ENCODE measurements at places on chromosomes 5 and 9.

DNA sequence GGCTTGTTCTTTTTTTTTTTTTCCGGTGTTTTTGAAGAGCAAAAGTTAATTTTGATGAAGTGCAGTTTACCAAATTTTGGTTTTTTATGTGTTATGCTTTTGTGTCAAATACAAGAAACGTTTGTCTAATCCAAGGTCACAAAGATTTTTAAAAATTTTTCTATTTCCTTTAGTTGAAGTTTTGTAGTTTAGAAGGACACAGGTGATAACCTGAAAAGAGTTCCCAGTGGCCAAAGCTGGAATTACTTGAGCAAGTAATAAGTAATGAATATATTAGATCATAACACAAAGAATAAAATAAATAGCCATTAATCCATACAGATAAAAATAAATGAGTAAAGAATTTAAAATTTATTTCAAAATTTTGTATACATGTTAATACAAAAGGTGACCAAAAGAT is 71.5 kb downstream of the FCHO2 start:
- no peak for DNase-seq

DNA sequence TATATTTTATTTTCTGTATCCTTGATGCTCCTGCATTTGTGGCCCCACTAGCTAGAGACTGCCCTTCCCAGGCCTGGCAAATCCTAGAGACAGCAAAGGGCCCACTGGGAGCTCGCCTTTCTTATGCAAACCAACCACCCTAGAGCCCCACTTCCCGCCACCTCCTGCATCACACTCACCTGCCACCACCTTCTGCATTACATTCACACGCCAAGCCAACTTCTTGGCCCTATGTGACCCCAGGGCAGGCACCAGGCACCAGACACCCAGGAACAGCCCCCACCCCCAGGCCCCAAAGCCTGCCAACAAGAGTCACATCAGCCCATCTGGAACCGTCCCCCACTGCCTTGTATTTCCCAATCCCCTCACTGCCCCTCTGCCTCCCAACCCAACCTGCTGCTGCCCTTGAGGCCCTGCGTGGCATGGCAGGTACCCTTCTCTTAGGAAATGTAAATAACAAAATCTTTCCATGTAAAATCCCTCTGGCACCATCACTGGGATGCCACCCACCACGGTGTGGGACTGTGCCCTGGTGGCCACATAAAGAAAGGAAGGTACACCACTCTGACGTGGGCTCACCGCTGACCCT is 22.0 kb downstream of the ROR2 start:
- DNase-seq = no peak

- no peak for DNase-seq
Measured at GRCh38 chr9:128607642-128608350, 48.9 kb downstream of the DYNC2I2 start.

- DNase-seq = no peak
Measured at GRCh38 chr5:160390787-160391696, 8.8 kb downstream of the FAM200C start.

- DNase-seq = peak; percentile 79
Measured at GRCh38 chr9:94157050-94157801, 73.0 kb downstream of the PTPDC1 start.

GRCh38 chr9:4886698-4887097 is 94.0 kb downstream of the RCL1 start:
- DNase-seq = no peak

DNA sequence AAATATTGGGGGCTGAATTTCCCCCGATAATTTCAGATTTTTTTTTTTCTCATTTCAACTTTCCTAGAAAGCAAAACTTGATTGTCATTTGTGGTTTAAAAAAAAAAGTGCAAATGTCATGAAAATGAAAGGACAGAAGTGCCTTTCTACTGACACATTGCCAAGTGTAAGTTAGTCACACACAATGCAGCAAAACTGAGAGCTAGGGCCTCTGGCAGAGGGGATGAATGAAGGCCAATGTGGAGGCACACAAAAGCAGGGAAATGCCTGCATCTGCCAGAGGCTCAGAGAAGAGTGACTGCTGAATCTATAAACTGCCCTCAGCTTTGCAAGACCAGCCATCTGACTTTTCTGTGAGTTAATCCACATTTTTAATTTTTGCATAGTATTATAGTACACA is 6.8 kb upstream of the IFNA5 start:
- DNase-seq = no peak

- DNase-seq = no peak
Measured at GRCh38 chr9:100066539-100066938, 32.3 kb downstream of the ERP44 start.

DNA sequence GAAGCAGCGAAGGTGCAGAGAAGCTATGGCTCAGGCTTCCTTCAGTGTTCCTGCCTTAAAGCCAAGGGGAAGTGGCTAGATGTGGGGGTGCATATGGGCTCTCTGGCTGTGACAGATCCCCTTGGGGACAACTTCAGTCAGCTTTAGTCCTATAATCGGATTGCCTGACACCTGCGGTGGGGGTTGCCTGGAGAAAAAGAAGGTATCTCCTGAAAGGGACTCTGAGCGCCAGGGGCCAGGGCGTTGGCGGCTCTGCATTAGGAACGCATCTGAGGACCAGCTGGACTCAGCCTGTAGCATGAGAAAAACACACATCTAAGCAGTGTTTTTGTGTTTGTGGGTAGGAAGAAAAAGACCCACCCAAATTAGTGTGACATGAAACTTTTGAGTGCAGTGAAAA is 84.3 kb upstream of the OTULINL start:
- DNase-seq = no peak

GRCh38 chr9:111657051-111657450 is 4.4 kb upstream of the GNG10 start:
- no peak for DNase-seq

- DNase-seq = no peak
Measured at GRCh38 chr9:6562201-6562600, 83.3 kb downstream of the GLDC start.

DNA sequence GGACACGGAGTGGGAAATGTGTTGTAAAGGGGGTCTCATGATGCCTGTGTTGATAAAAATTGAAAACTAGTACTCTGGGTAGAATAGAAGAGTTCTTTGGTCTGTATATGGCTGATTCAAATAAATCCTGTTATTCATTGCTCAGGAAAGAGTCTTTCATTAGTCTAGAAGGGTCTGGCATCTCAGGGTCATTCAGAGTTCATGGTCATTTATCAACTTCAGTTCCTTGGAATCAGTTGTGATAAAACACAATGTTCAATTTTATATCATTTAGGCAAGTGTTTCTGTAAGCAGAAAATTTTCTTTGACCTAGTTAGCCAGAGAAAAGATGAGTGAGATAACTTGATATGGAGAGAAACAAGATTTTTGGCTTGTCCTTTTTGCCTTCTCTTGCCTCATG is 36.3 kb downstream of the SPATA31D1 start:
- DNase-seq = no peak

- no peak for DNase-seq
Measured at GRCh38 chr5:123454259-123454911, 31.2 kb upstream of the CEP120 start.

- DNase-seq = no peak
Measured at GRCh38 chr5:147659166-147659929, 123.2 kb downstream of the JAKMIP2 start.

DNA sequence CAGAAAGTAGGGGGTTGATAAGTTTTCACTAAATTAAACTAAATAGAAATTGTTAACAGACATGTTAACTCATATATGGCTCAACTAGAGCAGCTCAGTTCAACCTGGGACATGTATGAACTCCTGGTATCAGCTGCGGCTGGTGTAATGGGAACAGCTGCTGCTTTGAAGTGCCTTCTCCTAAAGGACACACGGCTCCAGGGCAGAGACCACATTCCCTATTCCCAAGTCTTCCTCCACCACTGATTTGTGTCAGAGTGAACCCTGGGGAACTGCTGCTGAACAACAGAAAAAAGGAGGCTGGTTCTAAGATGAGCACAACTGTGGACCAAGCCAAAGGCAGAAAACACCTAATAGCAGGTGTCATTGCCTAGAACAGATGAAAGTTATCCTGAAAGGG is 71.1 kb downstream of the MAPKAP1 start:
- DNase-seq = no peak

- no peak for DNase-seq
Measured at GRCh38 chr5:76852772-76853171, 3.0 kb downstream of the S100Z start.

DNA sequence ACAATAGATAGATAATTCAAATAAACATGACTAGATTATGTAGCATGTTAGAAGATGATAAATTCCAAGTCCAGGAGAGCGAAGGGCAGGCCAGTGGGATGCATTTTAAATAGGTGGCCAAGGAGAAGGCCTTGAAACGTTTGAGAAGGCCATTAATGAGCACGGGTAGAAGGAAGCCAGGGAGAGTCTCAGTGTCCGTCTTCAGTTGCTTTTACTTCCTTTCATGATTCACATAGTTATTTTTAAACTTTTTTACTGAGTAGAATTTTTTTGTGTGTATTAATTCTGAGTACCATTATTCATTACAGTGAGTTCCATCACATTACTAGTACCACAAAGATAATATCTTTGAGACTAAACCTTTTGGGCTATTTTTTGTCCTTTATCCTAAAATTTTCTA is 259.2 kb downstream of the ARRDC3 start:
- DNase-seq = no peak

- DNase-seq = no peak
Measured at GRCh38 chr9:115085773-115086377, 32.1 kb downstream of the TNC start.

DNA sequence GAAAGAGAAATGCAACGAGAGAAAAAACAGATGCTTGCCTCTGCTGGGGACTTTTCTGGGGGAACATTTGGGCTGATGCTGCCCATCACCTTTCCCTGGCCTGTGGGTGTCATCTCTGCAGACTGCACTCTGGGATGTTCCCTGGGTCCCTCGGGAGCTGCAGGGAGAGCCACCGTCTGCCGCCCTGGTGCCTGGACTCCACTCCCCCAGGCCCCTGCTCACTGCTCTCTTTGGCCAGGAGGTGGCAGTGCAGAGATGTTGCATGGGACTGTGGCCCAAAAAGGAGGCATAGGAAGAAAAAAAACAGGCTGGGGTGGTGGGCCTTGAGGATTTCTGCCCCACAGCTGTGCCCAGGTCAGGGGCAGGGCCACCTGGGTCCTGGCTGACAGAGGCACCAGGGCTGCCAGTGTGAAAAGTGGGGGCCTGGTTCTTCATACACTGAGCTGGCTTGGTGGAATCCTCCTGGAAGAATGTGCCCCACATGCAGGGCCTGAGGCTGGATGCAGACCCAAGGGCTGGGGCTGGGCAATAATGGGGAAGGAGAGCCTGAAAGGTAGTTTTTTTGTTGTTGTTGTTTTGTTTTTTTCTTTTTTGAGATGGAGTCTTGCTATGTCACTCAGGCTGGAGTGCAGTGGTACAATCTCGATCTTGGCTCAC is 353.6 kb downstream of the SLIT3 start:
- no peak for DNase-seq

DNA sequence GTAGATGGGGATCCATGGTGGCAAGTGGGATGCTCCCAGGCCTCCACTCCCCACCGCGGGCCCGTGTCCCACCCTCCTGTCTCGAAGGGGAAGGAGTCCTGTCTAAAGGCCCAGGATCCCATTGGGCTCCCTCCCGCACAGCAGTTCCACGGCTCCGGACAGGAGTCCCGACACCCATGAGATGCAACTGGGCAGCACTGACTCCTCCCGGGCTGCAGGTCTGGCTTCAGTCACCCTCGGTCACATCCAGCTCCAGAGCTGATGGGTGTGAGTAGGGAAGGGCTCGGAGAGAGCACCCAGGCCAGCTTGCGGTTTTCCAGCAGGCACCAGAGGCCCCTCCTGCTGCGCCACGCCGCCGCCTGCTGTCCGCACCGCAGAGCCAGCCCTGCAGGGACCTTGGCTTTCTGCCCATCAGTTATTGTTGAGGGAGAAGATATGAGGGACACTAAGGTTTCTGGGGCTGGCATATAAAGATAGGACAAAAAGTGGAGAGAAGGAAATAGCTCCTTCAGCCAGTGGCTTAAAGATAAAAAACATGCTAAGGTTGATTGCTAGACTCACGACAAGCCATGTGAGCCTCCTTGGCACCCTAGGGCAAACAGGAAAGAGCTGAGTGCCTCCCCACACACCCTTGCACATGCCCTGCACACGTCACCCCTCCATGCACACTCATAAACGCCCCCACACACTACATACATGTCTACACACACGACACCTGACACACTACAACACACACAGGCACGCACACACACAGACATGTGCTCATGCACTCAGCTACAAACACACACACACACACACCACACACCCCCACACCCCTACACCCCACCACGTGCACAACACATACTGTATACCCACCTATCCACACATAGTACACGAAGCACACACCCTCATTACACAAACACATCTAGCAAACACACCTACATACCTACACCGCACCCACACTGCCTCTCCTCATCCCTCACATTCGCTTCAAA is 79.0 kb downstream of the AK8 start:
- no peak for DNase-seq

DNA sequence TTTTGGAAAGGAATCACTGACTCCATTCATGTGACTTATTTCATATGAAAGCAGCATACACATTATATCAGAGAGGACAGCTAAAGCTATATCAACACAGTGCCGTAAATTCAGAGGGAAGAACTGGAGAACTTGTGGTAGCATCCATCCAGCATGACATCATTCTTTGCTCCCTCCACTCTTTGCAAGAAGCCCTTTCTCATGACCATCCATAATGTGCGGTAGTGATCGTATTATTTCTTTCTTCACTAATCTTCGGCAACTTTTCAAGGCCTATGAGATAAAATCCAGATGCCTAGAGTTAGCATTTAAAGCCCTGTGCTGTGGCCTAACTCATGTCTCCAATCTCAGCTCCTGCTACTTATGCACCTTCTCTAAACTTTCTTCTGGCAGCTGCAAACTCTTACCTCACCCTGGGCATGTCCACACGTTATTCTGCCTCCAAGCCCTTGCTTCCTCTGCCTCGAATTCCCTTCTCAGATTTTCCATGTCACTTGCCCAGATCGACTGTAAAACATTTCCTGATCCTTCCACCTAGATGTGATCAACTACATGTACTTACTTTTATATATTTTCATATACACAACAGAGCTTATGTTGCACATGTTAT is 307.3 kb upstream of the SGCD start:
- no peak for DNase-seq

DNA sequence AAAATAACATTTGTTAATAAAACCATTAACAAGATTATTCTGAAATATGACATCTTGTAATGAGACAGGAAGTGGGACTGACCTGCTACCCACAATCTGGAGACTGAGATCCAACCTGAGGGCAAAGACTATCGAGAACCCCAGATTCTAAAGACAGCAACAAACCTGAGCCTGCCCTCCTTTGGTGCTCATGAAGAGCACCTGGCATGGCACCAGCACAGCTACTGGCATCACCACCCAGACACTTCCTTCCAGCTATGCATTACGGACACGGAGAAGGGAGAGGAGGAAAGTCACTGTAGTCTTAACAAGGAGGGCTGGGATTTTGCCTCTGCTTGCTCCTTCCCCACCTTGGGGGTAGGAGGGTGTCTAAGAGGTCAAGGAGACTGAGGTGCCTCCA is 105.5 kb downstream of the AUH start:
- DNase-seq = no peak

- DNase-seq = no peak
Measured at GRCh38 chr5:9415091-9415490, 130.8 kb downstream of the SEMA5A start.

- no peak for DNase-seq
Measured at GRCh38 chr5:103990064-103990463, 427.5 kb upstream of the NUDT12 start.

GRCh38 chr5:69001627-69002026 is 92.2 kb upstream of the SLC30A5 start:
- no peak for DNase-seq

Data from GDM1 (cell line).